ENCODE measurements at places on chromosomes 5 and 9.

DNA sequence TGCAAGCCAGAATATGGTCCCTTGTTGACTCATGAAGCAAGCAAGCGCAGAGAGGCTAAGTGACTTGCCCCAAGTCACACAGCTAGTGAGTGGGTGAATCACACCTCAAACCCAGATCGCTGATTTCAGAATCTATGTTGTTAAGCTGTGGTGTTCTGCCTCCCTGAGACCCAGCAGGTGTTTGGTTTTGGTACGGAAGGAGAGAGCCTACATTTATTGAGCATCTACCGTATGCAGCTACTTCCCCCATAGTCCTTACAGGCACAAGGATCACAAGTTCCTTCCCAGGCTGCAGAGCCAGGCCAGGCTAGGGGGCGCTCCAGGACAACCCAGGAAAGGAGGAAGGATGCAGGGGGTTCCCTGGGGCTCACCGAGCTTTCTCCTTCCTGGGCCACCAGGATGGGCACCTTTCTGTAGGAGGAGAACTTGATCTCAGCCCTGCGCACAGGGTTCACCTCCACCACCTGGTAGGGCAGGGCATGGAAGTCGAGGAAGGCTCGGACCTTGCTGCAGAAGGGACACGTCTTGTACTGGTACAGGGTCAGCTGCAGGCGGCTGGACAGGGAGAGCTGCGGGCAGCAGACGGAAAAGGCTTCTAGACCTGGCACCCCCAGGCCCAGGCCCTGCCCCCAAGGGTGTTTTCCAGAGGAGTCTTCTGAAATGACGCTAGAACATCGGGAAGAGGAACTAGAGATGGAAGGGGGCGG lies 2.5 kb downstream of the PTGES2 start:
- DNase-seq = no peak

- no peak for DNase-seq
Measured at GRCh38 chr5:90875456-90875855, 316.9 kb downstream of the ADGRV1 start.

- DNase-seq = no peak
Measured at GRCh38 chr9:110638381-110638954, 30.1 kb upstream of the MUSK start.

GRCh38 chr5:154779105-154779504 lies 23.9 kb downstream of the LARP1 start:
- DNase-seq = no peak

- DNase-seq = no peak
Measured at GRCh38 chr5:149345892-149346222, 558 bp downstream of the GRPEL2 start.

- peak; percentile 38 for DNase-seq
Measured at GRCh38 chr5:75566710-75567309, 44.4 kb upstream of the ANKDD1B start.

- no peak for DNase-seq
Measured at GRCh38 chr9:101315112-101315450, 69.7 kb downstream of the BAAT start.

GRCh38 chr5:73912821-73913271 lies 286.9 kb downstream of the ARHGEF28 start:
- DNase-seq = no peak

GRCh38 chr5:53164478-53165165 lies 55.1 kb upstream of the MOCS2 start:
- DNase-seq = no peak

GRCh38 chr5:38547257-38547656 lies 9.2 kb downstream of the LIFR start:
- no peak for DNase-seq

GRCh38 chr5:142939884-142940283 lies 169.7 kb downstream of the ARHGAP26 start:
- DNase-seq = no peak

DNA sequence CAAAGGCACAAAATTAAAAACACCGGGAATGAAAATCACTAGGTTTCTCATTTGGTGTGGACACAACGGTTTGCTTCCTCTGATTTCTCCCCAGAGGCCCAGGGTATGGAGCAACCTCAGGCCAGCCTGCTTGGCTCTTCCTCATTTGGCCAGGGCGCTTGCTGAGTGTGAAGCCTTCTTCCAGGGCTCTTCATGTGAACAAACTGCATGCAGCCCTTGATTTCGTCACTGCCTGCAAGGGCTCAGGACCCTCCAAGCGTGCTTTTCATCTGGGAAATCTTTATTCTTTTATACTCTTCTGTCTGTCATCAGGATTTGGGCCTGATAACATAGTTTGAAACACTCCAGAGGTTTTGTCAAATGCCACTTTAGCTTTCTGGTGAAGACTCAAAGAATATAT lies 122.6 kb upstream of the KLF4 start:
- DNase-seq = no peak

GRCh38 chr9:80615964-80616363 lies 1044.2 kb downstream of the TLE4 start:
- DNase-seq = no peak

GRCh38 chr9:134475011-134475790 lies 148.9 kb downstream of the RXRA start:
- DNase-seq = no peak

- no peak for DNase-seq
Measured at GRCh38 chr5:88825584-88826315, 57.2 kb downstream of the MEF2C start.

GRCh38 chr5:67409126-67409777 lies 212.7 kb upstream of the CD180 start:
- no peak for DNase-seq

GRCh38 chr9:111661802-111662521 lies 557 bp downstream of the GNG10 start:
- DNase-seq = no peak

DNA sequence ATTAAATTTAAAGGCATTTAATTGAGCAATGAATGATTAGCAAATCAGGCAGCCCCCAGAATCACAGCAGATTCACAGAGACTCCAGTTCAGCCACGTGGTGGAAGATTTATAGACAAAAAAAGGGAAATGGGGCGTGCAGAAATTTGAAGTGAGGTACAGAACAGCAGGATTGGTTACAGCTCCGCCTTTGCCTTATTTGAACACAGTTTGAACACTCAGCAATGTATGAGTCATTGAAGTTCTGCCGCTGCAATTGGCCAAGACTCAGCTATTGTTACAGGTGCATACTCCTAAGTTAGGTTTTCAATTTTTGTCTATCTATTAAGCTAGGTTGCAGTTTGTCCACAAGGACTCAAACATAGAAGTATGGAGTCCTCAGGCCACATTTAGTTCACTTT lies 157.7 kb upstream of the SLC12A2 start:
- DNase-seq = no peak

- no peak for DNase-seq
Measured at GRCh38 chr5:90473396-90474234, 956 bp downstream of the MBLAC2 start.

GRCh38 chr5:101878190-101878589 lies 417.9 kb downstream of the SLCO4C1 start:
- no peak for DNase-seq

DNA sequence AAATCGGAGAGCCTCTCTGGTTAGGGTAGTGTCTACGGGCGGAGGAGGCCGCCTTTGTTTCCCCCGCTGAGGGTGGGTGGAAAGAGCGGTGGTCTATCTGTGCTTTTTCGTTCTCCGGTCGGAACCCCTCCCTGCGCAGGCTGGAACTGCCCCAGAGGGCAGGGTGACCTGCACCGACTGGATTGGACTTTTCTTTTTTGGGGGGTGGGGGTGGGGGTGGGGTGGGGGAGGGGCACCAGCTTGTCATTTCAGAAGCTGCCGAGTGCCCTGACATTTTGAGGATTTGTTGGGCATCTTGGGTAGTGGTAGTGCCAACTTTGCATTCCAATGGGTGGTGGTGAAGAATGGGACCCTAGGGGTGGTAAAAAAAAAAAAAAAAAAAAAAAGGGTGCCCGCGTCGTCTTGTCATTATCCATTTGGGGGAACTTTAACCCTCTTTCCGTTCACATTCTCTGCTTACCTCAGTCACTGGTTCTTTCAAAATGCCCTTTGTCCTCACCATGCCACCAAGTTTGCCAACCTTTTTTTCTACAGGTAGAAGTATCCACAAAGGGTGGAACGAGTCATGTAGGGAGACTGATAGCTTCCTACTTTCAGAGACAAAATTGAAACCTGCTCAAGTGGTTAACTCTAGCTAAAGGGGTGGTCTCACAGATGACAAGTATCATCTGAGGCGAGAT lies 1.3 kb downstream of the UBE2R2 start:
- DNase-seq = no peak

- DNase-seq = no peak
Measured at GRCh38 chr9:123456011-123456410, 100.0 kb downstream of the CRB2 start.

- no peak for DNase-seq
Measured at GRCh38 chr9:98877311-98877710, 66.4 kb upstream of the COL15A1 start.

DNA sequence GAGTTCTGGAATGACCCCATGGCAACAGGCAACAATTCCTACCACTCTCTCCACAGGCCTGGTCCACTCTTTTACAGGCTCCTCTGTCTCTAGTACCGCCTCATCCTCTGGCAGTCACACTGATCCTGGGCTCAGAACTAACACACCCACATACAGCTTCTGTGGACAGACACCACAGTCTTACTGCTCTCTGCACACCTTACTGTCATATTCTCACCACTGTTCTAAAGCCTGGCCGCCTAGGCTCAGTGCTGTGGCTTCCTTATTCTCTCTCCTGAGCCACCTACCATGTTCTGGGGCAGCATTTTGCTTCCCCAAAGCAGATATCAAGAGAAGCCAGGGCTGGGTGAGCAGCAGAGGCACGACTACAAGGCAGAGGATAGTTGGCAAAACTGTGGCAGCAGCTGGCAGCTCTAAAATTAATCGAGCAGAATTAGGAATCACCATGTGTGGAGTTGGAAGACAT lies 14.8 kb downstream of the REEP5 start:
- peak; percentile 51 for DNase-seq

DNA sequence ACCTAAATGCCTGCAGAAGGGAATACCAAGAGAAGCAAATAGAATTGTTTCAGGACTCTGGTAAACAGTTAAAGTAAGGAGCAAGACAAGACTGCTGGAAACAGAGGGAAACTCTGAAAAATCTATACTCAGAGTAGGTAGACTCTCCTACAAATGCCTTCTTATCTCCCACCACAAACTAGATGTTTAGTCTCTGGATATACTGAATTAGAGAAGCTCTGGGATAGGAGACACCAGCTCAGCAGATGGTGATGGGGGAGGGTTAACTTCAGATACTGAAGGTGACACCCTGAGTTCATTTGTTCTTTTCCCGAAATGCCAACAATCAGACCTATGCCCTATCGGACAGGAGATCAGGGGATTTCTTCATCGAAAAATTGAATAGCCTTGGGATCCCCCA lies 54.1 kb upstream of the CHD1 start:
- no peak for DNase-seq

- DNase-seq = no peak
Measured at GRCh38 chr9:133333011-133333410, 3.0 kb downstream of the SURF6 start.

All from NCI-H446 treated with DMSO at 0.1 percent for 48 hours (cell line).